ENCODE measurements at places on chromosomes 7 and 10.
A peak's percentile ranks its signal among the peaks of the same experiment; 100 is the strongest.

GRCh38 chr7:107090457-107090856 is 46.0 kb downstream of the PRKAR2B start:
- no peak for DNase-seq

GRCh38 chr7:90931986-90932916 is 332.0 kb upstream of the FZD1 start:
- no peak for DNase-seq

GRCh38 chr7:103687951-103688350 is 241.9 kb upstream of the SLC26A5 start:
- DNase-seq, result no peak

- no peak for DNase-seq
Observed at GRCh38 chr10:32386623-32387260, 39.8 kb upstream of the EPC1 start.

GRCh38 chr10:97329766-97330165 is 4.8 kb downstream of the FRAT2 start:
- DNase-seq, result no peak

DNA sequence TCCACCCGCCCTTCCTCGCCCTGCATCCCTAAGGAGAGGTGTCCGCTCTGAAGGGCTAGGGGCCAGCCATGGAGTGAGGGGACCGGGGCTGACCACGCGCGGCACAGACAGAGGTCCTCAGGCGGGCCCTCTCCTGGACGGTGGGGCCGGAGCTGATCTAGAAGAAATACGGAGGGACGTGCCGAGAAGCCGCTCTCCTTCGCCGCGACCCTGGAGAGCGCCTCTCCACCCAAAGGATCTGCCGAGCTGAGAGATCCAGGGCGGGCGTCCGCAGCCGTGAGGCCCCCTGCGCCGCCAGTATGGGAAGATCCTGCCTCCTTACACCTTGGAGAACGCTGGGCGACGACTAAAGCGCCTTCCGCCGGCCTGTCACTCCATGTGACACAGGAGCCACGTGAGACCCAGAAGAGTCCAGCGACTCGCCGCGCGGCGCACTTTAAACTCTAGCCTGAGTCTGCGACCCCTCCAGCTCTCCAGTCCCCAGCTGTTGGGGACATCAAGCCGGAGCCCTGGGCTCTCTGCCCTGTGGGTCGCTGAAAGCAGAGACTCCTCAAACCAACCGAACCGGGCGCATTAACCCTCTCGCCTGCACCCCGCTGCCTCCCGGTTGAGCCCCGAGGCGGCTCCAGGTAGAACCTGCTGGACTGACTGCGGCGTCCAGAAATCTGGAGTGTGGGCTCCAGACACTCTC is 1.5 kb upstream of the SFMBT2 start:
- no peak for DNase-seq

GRCh38 chr7:94397722-94398121 is 3.0 kb downstream of the COL1A2 start:
- no peak for DNase-seq

GRCh38 chr10:24784923-24785322 is 61.2 kb upstream of the ARHGAP21 start:
- DNase-seq, result no peak

GRCh38 chr10:14476641-14477407 is 146.1 kb upstream of the FRMD4A start:
- DNase-seq, result no peak

- DNase-seq, result no peak
Observed at GRCh38 chr10:107340326-107340725, 175.8 kb upstream of the SORCS1 start.

DNA sequence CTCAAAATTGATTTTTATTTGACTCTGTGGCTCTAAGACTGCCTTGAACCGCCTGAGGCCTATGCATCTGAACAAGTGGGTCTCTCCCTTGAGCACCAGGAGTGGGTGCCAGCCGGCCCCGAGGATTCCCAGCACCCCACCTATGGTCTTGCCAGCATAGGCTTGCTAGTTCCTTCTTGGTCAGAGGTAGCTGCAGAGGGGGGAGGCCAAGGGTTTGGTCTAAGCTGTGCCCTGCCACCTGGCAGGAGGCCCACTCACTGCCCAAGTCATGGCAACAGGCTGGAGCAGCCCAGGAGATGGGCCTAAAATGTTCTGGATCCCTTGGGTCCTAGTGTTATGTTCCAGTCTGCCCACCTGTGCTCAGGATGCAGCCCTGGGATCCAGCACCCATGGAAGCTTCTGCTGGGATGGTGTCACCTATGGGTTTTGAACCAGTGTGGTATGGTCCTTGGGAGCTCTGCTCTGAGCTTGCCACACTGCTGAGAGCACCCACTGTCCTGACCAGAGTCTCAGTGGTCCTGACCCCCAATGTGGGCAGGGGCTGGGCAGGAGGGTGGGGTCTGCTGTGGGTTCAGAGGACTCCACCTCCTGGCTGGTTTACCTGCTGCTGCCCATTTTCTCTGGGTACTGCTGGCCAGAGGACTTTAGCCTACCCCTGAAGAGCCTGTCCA is 12.6 kb downstream of the YKT6 start:
- DNase-seq, result no peak

DNA sequence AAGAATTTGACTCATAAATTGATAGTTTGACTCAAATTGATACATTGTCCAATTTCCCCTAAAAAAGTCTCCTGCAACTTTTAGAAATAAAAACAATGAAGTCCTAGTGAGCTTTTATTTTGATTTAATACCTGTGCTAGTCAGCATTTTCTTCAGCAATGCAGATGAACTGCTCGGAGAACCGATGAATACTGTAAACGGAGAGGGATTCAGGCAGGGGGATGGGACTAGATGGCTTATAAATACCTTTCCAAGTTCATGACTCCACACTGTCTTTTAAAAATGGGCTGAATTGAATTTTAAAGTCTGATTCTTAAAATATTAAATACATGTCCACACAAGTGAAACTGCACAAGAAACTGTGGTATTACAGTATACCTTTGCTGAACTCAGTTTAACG is 12.7 kb downstream of the EEPD1 start:
- DNase-seq, result no peak

DNA sequence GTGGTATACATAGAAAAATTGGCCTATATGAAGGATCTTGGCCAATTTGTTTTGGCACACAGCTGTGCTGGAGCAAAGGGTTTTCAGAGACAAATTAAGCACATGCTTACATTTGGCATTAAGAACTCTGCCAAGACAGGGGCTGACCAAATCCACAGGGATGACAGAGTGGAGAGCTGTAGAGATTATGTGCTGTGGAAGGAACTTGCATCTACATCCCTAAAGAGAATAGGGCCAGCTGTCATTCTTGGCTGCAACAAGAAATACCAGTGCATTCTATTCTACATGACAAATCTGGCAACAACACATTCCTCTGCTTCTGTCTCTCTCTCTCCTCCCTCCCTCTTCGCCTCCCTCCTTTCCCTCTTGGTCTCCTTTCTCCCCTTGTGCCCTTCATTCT is 75.6 kb downstream of the POM121L12 start:
- DNase-seq, result no peak

DNA sequence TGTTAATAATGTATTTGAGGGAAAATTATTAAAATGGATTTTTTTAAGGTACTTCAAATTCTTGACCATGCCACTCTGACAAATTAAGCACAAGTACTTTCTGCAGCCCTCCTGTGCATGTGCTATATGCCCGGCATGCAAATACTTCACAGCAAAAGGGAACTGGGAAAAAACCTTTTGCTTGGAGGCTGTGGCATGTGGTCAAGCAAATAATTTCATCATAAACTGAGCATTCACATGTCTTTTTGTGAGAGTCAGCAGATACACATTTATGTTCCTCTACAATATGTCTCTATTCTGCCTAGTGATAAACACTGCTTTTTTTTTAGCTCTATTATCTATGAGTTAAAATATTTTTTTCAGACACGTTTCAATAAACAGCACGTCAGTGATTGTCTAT is 53.7 kb upstream of the SEMA3A start:
- no peak for DNase-seq

DNA sequence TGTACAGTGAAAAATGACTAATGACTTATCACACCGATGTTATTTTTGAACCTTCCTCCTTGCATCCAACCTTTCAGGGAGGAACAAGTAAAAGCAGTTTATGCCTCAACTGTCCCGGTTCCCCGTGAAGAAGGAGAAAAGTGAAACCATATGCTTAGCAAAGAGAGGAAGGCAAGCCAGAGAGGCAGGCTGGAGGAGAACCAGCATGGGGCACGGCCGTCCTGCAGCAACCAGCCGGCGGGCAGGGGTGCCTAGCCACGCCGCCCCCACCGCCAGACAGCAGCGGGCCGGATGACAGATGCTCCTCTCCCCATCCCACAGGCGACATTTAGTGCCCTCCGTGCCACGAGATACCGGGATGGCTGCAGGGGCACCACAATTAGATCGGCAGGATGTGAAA is 421.4 kb upstream of the MGMT start:
- no peak for DNase-seq

DNA sequence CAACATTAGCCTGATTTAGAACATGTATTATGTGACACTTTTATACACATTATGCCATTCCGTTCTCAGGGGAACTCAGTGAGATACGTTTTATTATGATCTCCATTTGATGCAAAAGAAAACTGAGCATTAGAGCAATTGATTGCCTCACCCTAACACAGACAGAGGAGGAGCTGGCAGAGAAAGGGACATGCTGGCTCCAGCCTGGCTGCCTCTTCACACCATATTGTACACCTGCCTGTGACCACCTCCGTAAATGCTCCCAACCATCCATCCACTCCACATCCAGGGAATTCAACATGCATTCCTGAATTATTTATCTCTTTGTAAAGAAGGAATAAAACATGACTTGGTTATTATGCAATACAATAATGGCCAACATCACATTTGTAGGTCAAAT is 195.0 kb upstream of the STK17A start:
- DNase-seq, result no peak

GRCh38 chr7:24346716-24347115 is 62.7 kb downstream of the NPY start:
- DNase-seq, result no peak

DNA sequence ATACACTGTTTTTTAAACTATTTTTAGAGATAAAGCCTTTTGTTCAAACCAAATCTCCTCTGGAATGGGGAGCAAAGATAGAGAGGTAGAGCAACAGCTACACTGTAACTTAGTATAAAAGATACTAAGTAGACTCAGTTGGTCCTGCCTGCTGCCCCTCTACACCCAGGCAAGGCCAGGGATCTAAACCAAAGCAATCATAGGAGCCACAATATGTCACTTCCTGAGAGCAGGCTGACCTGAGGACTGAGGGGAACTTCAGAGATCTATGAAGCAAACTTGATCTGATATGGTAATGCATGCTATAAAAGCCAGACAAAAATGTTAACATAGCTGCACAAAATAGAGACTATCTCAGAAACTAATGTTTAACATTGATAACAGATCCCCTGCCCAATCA is 7.0 kb upstream of the TRDMT1 start:
- DNase-seq, result no peak

GRCh38 chr10:62850646-62851045 is 34.5 kb upstream of the EGR2 start:
- DNase-seq, result no peak

- DNase-seq, result no peak
Observed at GRCh38 chr7:84069999-84070500, 124.5 kb downstream of the SEMA3A start.

- no peak for DNase-seq
Observed at GRCh38 chr7:138833596-138833995, 35.6 kb upstream of the ATP6V0A4 start.

DNA sequence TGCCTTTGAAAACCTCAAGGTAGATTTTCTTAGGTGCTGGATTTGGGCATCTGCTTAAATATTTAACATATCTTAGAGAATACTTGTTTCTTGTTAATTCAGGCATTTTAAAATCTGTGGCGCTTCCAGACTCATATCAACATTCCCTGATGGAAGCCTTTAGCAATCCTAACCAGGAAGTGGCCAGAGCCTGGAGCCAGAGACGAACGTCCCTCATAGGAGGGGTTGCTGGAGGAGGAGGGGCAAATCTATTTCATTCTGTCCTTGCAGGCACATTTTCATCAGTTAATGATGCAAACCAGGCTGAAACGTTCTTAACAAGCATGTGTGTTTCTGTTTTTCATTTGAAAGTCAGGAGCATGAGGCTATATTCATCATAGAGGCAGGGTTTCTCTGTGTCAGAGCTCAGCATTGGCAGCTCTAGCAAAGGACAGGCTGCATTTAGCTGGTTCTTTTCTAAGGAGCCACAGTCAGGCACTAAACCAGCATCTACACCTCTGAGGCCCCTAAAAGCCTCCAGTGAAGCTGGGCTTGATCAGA is 17.8 kb upstream of the IFIT2 start:
- peak; percentile 84 for DNase-seq

DNA sequence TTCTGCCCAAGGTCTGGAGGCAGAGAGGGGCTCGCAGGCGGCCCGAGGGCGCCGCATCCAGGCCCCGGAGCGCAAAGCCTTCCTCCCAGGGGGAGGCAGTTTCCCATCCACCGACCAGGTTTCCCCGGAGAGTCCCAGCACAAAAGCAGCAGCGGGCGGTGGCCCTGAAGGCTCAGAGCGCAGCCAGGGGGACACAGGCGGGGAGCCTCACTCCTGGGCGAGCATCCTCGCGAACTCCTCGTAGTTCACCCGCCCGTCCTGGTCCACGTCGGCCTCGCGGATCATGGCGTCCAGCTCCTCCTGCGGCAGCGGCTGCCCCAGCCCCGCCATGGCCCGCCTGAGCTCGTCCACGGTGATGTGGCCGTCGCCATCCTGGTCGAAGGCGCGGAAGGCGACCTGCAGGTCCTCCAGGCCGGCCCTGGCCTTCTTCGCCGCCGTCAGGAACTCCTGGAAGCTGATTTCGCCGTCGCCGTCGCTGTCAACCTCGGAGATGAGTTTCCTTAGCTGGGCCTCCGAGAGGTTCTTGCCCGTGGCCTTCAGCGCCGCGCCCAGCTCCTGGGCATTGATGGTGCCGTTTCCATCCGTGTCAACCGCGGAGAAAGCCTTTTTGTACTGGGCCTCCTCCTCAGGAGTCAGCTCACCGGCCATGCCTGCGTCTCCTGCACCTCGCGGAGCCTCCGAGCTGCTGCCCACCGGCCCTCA is 428 bp downstream of the CALML5 start:
- no peak for DNase-seq

DNA sequence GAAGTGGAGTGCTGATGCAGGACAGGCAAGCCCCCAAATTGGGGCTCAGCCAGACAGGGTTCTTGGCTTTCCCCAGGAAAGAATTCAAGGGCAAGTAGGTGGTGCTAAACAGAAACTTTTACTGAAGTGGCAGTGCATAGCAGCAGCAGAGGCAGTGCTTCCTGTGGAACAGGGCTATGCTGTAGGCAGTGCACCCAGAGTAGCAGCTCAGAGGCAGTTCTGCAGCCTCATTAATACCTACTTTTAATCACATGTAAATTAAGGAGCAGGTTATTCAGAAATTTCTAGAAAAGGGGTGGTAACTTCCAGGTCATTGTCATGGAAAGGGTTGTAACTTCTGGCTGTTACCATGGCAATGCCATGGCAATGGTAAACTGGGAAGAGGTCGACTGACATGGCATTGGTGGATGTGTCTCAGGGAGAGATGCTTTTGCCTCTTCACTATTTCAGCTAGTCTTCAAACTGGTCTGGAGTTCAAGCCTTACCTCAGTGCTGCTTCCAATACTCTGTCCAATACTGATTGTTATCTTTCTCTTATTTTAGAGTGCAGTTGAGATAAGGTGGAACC is 29.2 kb downstream of the PRSS58 start:
- DNase-seq, result no peak

- DNase-seq, result no peak
Observed at GRCh38 chr7:40845943-40846342, 711.1 kb downstream of the SUGCT start.

All from AG09319 (cell line).